ENCODE measurements at places on chromosomes 2 and 18.

GRCh38 chr2:74602586-74603281 lies 45.4 kb downstream of the M1AP start:
- no peak for DNase-seq

- DNase-seq: no peak
Measured at GRCh38 chr2:65153515-65153914, 23.6 kb upstream of the RAB1A start.

DNA sequence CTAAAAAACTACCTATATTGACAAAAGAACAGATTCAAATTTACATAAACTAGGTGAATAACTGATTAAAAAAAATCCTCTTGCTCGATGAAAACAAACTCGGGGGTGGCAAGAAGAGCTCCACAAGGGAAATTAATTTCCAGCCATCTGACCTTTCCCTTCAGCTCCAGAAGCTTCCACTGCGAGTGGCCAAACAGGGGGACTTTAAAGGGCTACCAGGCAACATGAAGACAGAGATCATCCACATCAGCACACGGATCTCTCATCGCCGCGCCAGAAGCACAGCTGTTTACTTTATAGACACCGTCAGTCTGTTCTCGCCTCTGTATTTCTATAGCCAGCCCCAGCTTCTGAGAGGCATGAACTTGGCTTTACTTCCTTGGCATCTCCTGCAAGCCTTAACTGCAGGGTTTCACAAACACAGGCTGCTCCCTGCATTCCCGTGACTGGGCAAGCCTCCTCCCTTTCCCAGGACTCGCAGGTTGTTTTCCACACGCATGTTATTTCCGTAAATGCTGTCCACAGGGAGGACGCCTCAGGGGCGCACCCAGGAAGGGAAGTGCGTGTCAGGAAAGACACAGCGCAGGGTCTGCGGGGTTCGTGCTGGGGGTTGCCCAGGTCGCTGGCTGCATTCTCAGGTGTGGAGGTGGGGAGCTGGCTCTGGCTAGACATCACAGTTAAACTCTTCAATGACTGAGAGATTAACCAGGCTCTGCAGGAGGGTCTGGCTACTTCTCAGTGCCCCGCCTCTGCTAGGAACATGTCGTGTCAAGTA lies 85.0 kb downstream of the USP40 start:
- peak; percentile 6 for DNase-seq

DNA sequence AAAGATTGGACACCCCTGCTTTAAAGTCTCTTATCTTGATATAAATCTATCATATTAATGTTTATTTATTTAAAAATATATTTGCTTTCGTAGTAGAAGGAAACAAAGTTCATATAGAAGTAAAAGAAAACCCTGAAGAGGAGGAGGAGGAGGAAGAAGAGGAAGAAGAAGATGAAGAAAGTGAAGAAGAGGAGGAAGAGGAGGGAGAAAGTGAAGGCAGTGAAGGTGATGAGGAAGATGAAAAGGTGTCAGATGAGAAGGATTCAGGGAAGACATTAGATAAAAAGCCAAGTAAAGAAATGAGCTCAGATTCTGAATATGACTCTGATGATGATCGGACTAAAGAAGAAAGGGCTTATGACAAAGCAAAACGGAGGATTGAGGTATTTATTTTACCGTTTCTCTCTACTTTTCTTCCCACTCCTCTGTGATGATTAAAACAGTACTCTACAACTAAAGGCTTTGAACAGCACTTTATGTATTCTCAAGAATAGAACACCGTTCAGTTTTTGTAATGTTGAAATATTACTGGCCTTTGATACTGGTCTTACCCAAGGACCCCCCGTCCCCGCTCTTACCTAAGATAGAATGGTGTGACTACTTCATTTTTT lies 39.2 kb downstream of the EIF5B start:
- no peak for DNase-seq

DNA sequence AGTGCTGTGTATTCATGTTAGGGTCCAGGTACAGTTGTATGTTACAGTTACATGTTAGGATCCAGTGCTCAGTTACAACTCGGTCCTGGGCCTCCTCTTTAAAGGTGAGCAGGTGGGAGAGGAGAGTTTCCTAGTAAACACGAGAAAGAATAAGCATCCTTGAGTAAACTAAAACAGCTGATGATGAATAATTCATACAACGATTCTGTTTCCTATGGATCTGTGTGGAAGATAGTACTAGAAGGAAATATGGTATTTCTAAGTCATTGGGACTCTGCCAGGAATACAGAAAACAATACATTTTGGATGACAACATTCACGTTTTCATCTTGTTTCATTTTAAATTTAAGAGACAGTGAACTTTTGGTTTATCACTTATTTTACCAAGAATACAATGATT lies 29.5 kb downstream of the SNTG2 start:
- no peak for DNase-seq

- no peak for DNase-seq
Measured at GRCh38 chr18:78144669-78145068, 834.9 kb upstream of the SALL3 start.

GRCh38 chr2:9720352-9721093 lies 89.7 kb upstream of the YWHAQ start:
- DNase-seq: no peak

GRCh38 chr2:134233728-134234136 lies 20.1 kb upstream of the MGAT5 start:
- DNase-seq: no peak

DNA sequence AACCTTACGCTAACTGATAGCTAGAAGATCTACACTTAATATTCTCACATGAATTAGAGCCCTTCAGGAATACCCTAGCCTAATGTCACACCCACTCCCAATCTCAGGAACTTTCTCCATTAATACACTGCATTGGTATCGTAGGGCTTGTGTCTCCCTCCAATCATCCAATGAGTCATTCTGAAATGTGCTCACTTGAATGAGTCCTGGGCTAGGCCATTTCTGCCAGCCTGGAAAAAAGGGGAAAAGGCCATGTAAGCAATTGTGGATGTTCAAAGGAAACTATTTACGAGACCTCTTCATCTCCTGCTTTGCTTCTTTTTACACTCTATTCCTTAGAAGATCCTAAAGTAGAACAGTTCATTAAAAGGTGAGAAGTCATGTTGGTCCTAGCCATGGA lies 18.8 kb downstream of the ZEB2 start:
- DNase-seq: no peak

DNA sequence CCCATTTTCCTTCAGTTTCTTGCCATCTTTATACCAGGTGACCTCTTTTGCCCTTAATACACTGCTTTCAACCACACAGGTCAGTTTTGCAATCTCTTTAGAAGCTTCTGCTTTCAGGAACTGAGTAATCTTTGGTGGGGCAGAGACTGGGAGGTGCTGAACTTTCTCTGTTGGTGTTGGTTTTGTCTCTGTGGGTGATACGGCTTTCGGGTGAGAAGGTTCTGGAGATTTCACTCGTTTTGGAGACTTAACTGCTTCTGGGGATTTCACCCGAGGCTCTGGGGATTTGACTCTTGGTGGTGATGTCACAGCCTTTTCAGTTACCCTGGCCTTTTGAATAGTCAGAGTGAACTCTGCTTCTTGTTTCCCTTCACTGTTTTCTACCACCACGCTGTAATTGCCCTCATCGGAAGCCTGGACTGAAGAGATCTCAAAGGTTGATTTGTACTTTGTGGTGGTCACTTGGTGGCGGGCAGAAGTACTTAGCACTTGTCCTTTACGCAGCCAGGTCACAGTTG lies 50.4 kb downstream of the PLEKHA3 start:
- peak; percentile 55 for DNase-seq

DNA sequence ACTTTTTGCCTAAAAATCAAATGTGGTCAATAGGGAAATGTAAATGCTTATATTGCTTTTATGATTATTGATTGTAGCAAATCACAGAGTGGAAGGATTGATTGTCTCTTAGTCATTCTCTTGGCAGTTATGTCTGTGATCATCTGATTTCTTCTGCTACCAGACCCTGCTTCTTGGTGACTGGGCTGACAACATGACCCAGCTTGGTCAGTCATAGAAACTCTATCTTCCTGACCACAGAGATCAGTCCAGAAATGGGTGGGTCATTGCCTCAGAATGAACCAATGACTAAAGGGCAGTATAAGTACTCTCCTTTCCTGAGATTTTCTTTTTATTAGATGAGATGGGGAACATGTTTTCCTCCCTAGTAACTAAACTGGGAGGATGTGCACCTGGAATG lies 87.6 kb downstream of the MAIP1 start:
- no peak for DNase-seq

DNA sequence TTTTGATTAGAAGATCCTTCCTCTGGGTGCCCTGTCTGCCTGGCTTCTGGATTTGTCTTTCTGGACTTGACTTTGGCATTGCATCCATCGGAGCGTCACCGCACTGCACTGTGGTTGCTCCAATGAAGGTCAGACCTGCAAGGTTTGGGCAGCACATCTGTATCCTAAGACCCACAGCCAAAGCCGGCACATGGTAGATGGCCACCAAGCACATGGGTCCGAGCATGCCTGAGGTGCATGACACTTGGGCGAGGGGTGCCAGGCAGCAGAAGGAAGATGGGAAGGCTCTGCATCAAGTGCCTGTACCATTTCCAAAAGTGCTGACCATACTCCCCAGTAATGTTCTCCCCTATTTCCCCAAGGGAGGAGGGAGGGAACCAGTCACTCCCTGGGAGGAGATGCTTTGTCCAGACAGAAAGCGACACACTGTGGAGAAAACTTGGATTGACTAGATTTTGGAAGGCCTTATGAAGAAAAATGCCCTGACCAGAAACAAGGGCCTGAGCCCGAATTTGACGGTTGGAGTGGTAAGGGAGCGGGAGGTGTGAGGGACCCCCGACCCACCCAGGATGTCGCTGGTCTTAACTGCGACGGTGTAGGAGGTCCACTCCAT lies 149.9 kb downstream of the LOXHD1 start:
- DNase-seq: no peak
